GDM1 (cell line): ENCODE measurements at places on chromosomes 3 and 15.

GRCh38 chr3:188104050-188104449 is 49.9 kb upstream of the LPP start:
- no peak for DNase-seq

GRCh38 chr15:46450810-46451182 is 816.0 kb downstream of the SQOR start:
- no peak for DNase-seq

DNA sequence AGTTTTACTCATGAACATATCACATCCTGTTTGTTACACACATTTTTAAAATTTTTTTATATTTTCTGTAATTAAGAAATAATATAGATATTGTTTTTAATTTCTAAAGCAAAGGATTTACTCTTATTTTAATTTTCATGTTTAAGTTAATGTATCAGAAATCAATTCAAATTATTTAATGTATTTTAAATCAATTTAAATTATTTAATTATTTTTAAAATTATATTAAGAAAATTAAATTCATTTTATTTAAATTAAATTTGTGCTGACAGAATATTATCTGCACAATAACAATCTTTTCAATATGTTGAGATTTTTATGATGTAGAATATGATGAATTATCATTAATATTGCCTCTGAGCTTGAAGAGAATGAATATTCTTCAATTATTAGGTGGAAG is 681.2 kb upstream of the ALCAM start:
- no peak for DNase-seq

- no peak for DNase-seq
These were observed 13.3 kb upstream of the LRRK1 start for GRCh38 chr15:100905850-100906249.

DNA sequence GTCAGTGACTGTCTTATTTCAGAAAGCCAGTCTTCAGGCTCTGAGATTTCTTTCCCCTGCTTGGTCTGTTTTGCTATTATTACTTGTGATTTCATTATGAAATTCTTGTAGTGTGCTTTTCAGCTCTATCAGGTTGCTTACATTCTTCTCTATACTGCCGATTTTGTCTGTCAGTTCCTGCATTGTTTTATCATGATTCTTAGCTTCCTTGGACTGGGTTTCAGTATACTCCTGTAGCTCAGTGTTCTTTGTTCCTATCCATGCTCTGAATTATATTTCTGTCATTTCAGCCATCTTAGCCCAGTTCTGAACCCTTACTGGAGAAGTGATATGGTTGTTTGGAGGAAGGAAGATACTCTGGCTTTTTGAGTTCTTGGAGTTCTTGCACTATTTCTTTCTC is 40.5 kb downstream of the CEP63 start:
- no peak for DNase-seq

- no peak for DNase-seq
These were observed 324.0 kb upstream of the CHRM5 start for GRCh38 chr15:33644304-33644703.

DNA sequence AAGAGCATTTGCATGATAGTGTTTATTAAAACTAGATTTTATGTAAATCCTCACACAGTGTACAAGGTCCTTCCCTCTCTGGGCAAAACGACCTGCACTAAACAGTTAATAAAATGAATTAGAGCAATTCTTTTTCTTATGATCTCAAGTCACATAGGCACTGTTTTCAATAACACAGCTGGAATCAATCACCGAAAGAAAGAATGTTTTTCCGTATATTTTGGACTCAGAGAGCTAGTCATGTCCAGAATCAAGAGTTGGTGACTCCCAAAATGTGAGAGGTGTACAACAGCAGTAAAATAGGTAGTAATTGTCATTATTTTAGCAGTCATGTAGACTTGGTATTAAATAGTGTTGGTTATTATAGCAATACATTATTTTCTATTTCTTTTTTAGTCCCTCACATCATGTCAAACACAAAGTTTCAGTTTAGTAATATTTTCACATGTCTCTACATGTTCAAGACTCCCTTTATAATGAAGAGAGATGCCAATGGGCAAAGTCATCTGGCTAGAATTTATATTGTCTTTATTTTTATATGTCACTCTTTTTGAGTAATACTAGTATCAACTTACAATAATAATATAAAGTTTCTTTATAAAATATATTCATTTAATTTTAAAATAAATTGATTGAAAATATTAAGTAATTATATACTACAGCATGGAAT is 448.6 kb upstream of the CDIN1 start:
- DNase-seq: no peak

DNA sequence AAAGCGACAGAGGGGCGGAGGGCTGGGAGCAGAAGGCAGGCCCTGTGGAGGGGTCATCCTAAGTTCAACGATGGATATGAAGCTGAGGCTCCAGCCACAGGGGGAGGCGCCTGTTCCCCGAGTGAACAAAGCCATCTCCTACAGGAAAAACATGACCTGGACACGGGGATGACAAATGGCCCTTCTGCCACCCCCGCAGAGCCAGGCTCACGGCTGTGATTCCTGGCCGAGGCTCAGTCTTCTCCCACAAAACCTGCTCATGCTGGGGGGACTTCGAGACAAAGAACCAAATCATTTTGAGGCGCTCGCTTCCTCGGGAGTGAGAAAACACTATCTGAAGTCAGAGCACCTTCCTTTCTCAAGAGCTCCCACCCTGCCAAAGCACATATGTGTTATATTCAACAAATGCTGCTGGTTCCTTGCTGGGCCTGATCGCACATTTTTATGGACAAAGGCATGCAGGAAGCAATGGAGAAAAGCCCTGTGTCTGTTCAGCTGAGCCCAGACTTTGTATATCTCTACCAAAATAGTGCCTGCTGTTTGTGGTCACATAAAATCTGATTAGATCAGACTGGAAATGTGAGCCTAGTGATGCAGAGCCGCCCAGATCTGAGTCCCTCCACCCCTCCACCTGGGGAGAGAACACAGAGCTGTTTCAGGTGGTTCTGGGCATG is 5.6 kb downstream of the RBP1 start:
- DNase-seq: no peak

- no peak for DNase-seq
These were observed 12.6 kb downstream of the OSBPL11 start for GRCh38 chr3:125582707-125583106.
